Lower lobe of right lung (tissue), 2 donors: ENCODE measurements at places on chromosomes 2 and 18.

- H3K36me3 ChIP-seq, result no peaks in the 10 kb centered on the region
- H3K4me1 ChIP-seq, result no peaks in the 10 kb centered on the region
- H3K27me3 ChIP-seq, result no peaks in the 10 kb centered on the region
- no peak for DNase-seq
These were observed 69.4 kb upstream of the ARHGAP28 start for GRCh38 chr18:6659963-6660725.

DNA sequence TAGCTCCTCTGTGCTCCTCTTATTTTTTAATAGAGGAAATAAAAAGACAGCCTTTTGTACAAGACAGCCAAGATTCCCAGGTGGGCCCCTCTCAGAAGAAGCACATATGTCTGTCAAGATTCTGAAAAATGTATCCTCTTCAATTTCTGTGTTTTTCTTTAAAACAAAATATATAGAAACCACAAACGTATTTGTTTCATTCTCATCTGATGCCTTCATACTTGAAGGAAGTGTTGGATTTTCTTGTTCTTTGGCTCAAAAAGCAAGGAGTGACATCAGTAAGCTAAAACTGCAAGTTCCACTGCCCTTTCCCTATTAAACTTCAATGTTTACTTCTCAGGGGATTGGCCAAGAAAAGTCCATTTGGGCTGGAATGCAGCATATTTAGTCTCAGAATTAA lies 193.8 kb upstream of the OSR1 start:
- no peak overlapping the region for H3K4me3 ChIP-seq
- no peak for DNase-seq
- H3K4me1 ChIP-seq, result no peaks in the 10 kb centered on the region
- H3K27me3 ChIP-seq, result no peaks in the 10 kb centered on the region
- H3K27ac ChIP-seq, result no peak overlapping the region

- no peaks in the 10 kb centered on the region for H3K27me3 ChIP-seq
- DNase-seq, result no peak
- no peak overlapping the region for H3K27ac ChIP-seq
- peaks cover 5% of the 10 kb centered on the region for H3K36me3 ChIP-seq
- H3K4me1 ChIP-seq, result no peaks in the 10 kb centered on the region
These were observed 80.9 kb upstream of the FOSL2 start for GRCh38 chr2:28311660-28312249.

GRCh38 chr2:43178602-43179542 lies 47.5 kb downstream of the ZFP36L2 start:
- DNase-seq, result peak; percentile 81
- no peak overlapping the region for H3K4me3 ChIP-seq
- no peaks in the 10 kb centered on the region for H3K27me3 ChIP-seq
- no peaks in the 10 kb centered on the region for H3K36me3 ChIP-seq

DNA sequence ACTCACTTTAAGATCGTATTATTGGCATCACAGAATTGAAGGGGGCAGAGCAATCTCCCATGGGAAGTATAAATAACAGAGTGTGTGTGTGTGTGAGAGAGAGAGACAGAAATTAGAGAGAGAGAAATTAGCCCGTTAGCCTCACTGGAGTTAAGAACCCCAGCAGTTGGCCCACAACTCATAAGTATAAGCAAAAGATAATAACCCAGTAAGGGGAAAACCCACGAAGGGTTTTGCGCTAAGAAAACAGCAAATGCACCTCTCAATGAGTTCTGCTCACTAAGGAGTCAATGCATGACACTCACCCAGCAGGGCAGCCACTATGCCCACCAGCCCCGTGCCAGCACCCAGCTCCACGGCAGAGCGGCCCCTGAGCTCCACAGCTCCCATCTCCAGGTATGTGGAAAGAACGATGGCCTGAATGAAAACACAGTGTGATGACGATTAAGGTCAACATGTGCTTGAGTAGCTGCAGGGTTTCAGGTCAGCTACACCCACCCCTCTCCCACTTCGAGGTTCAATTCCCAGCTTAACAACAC lies 3.6 kb downstream of the METTL21A start:
- H3K36me3 ChIP-seq, result peaks cover 26% of the 10 kb centered on the region
- H3K27me3 ChIP-seq, result no peaks in the 10 kb centered on the region
- peaks cover 32% of the 10 kb centered on the region for H3K4me1 ChIP-seq
- no peak for DNase-seq
- no peak overlapping the region for H3K27ac ChIP-seq
- no peak overlapping the region for H3K4me3 ChIP-seq

- peak; percentile 86 for DNase-seq
- H3K36me3 ChIP-seq, result no peaks in the 10 kb centered on the region
- H3K27me3 ChIP-seq, result no peaks in the 10 kb centered on the region
- peak overlapping the region; percentile 74 for H3K27ac ChIP-seq
- H3K4me1 ChIP-seq, result peaks cover 33% of the 10 kb centered on the region
These were observed 117.1 kb upstream of the STPG4 start for GRCh38 chr2:47272031-47272864.

- H3K27ac ChIP-seq, result no peak overlapping the region
- no peaks in the 10 kb centered on the region for H3K27me3 ChIP-seq
- H3K4me3 ChIP-seq, result no peak overlapping the region
- H3K36me3 ChIP-seq, result peaks cover 15% of the 10 kb centered on the region
- H3K4me1 ChIP-seq, result no peaks in the 10 kb centered on the region
These were observed 80.5 kb downstream of the VRK2 start for GRCh38 chr2:58127111-58127510.

- H3K36me3 ChIP-seq, result peaks cover 84% of the 10 kb centered on the region
- peaks cover 28% of the 10 kb centered on the region for H3K4me1 ChIP-seq
- peak overlapping the region; percentile 25 for H3K27ac ChIP-seq
- no peak for DNase-seq
These were observed 18.5 kb downstream of the SFTPB start for GRCh38 chr2:85649201-85650190.

GRCh38 chr2:59856391-59856790 lies 697.1 kb downstream of the BCL11A start:
- no peak overlapping the region for H3K27ac ChIP-seq
- H3K36me3 ChIP-seq, result no peaks in the 10 kb centered on the region
- no peak overlapping the region for H3K4me3 ChIP-seq

DNA sequence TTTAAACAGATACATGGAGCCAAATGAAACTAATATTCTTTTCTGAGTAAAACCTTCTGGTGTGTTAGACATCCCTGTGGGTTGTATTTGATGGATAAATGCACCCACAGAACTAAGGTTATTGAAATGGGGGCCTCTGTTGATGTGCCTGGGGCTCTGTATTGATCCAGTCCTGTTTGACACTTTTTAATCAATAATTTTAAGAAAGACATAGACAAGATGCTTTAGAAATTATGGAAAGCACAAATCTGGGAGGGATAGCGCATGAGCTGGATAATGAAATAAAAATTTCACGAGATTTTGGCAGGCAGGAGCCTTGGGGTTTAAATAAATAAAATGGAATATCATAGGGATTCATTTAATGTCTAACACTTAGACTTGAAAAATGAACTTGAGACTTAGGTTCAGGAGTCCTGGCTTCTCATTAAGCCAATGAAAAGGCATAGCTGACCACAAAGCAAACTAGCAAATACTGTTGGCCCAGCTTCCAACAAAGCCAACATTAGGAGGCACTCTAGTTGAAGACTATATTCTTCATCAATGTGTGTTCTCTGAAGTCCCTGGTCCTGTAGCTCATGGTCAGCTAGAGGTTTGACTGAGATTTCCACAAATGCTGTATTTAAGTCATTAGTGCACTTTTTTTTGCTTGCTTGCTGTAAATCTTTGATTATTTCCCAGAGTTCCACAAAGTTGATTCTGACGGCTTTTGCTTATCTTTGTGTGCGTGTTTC lies 64.2 kb upstream of the SH3RF3 start:
- no peak for DNase-seq
- no peaks in the 10 kb centered on the region for H3K27me3 ChIP-seq
- H3K4me1 ChIP-seq, result no peaks in the 10 kb centered on the region
- H3K4me3 ChIP-seq, result no peak overlapping the region
- H3K27ac ChIP-seq, result no peak overlapping the region
- H3K36me3 ChIP-seq, result no peaks in the 10 kb centered on the region

GRCh38 chr2:184908966-184909365 lies 310.6 kb downstream of the ZNF804A start:
- no peaks in the 10 kb centered on the region for H3K36me3 ChIP-seq
- no peaks in the 10 kb centered on the region for H3K4me1 ChIP-seq
- H3K27ac ChIP-seq, result no peak overlapping the region
- no peak for DNase-seq
- no peak overlapping the region for H3K4me3 ChIP-seq

DNA sequence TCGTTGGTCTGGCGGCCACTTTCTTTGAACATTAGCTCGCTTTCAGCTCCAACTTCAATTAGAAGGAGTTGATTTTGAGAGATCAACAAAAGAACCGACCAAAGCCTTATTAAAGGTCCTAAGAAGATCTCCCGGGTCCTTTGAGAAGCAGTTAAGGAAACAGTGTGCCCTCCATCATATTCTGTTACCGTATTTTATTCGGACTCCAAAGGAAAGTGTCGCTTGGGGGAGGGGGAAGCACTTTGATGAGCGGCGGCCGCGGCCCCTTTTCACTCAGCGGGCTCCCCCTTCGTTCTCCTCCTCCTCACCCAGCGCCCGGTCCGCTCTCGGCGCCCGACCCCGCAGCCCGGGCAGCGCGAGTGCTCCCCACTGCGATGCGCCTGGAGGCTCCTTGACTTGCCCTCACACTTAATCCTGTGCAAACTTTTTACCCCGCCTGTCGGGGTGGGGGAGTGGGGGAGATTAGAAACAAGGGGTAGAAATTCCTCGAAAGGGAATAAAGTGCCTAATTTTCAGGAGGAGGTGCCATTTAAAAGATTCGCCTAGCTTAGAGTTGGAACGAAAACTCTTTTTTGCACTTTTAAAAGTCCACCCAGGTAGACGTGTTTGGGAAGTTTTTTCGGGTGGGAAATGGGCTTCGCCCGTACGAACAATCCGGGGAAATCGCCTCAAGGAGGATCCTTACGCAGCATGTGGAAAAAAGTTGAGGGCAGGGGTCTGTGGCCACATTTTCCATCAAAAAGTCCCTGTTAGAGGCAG lies 1.2 kb upstream of the OTX1 start:
- DNase-seq, result no peak
- peaks cover 100% of the 10 kb centered on the region for H3K27me3 ChIP-seq
- H3K36me3 ChIP-seq, result no peaks in the 10 kb centered on the region
- peaks cover 56% of the 10 kb centered on the region for H3K4me1 ChIP-seq
- H3K4me3 ChIP-seq, result peak overlapping the region; percentile 58

- no peaks in the 10 kb centered on the region for H3K4me1 ChIP-seq
- H3K36me3 ChIP-seq, result no peaks in the 10 kb centered on the region
- no peak overlapping the region for H3K4me3 ChIP-seq
- H3K27me3 ChIP-seq, result no peaks in the 10 kb centered on the region
- no peak for DNase-seq
These were observed 294.3 kb upstream of the SLC8A1 start for GRCh38 chr2:40746191-40746590.

DNA sequence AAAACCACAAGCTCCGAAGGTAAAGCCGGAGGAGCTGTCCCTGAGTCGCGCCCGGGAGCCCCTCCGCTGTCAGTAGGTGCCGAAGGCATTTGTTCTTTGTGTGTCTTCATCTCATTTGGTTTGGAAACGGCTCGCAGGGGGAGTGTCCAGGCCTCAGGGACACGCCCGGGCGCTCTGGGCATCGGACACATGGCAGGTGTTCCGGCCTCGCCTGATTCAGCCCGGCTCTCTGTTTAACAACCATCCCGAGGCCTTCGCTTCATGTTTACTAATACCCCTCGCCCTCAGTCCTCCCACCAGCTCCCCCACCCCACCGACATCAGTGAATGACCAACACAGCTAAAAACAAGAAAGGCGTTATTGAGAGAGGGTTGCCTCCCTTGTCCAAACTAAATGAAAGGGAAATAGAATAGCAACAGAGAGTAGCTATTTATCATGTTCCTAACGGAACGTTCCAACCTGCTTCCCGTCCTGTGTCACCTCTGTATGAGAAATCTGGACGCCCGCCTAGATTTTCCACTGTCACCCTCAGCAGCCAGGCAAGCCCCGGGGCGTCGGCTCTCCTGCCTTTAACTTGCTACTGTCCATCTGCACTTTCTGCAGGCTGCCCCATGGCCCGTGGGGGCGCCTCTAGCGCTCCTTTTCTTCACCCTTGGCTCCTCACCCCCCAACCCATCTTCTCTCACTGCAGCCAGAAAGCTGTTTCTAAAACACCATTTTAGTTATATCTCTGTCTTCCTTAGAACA lies 73.9 kb downstream of the MYCN start:
- no peak for DNase-seq
- H3K4me3 ChIP-seq, result no peak overlapping the region
- H3K36me3 ChIP-seq, result no peaks in the 10 kb centered on the region
- peaks cover 18% of the 10 kb centered on the region for H3K4me1 ChIP-seq

DNA sequence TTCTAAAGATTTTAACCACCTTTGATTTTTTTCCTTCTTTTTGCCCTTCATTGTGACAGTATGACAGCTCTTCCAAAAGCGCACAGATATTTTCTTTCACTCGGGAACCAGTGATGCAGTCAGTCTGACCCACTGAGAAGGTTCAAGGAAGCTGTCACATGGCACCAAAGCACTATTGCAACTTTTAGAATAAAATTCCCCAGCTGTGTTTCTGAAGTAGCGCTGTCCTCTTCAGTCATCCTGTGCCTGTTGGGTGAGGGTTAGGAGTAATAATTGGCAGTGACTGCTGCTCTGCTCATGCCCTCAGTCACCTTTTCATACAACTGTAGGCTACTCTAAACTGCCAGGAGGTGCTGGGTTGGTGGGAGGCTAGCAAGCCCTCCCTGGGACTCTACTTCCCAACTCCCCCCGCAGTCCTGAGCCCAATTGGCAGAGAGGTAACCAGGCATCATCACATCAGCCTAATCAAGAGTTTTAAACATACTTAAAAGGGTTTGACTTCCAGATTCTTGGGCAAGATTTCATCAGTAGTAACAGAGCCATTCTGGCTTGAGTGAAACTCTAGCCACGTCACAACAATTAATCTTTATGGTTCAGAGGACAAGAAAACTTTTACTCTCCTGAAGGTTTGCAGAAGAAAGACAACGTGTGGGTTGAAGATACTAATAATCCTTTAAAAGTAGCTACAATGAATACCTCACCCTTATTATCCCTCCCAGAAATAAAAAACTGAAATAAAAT lies 473.3 kb downstream of the FBXO15 start:
- H3K4me1 ChIP-seq, result no peaks in the 10 kb centered on the region
- no peak overlapping the region for H3K4me3 ChIP-seq
- no peaks in the 10 kb centered on the region for H3K36me3 ChIP-seq
- DNase-seq, result no peak

DNA sequence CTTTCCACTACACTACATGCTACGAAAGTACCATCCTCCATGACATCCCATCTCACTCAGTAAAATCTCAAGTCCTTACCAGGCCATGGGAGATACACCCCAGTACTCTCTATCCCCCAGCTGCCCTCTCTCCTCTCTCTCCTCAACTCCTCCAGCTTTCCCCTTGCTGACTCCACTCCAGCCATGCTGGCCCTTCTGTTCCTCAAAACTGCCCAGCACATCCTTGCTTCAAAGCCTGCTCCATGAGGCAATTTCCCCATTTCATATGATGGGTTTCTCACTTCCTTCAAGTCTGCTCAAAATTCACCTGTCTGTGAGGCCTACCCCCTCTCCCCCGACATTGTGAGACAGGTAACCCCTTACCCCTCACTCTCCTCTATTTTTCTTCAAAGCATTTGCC lies 8.6 kb downstream of the CHN1 start:
- H3K27me3 ChIP-seq, result peaks cover 8% of the 10 kb centered on the region
- no peak overlapping the region for H3K27ac ChIP-seq
- no peaks in the 10 kb centered on the region for H3K36me3 ChIP-seq
- H3K4me3 ChIP-seq, result no peak overlapping the region

- H3K27ac ChIP-seq, result no peak overlapping the region
- no peaks in the 10 kb centered on the region for H3K4me1 ChIP-seq
- no peak overlapping the region for H3K4me3 ChIP-seq
- DNase-seq, result no peak
These were observed 340.1 kb downstream of the ZNF804A start for GRCh38 chr2:184938221-184938985.

- no peaks in the 10 kb centered on the region for H3K4me1 ChIP-seq
- H3K27me3 ChIP-seq, result no peaks in the 10 kb centered on the region
- H3K36me3 ChIP-seq, result peaks cover 68% of the 10 kb centered on the region
- DNase-seq, result no peak
These were observed 17.2 kb downstream of the INSIG2 start for GRCh38 chr2:118105497-118105896.
